ENCODE measurements at places on chromosomes 12 and 14. TPM values are rescaled to one million over a fixed set of nuclear protein-coding genes. Genes with fewer than 3 reads are reported as not detected.

DNA sequence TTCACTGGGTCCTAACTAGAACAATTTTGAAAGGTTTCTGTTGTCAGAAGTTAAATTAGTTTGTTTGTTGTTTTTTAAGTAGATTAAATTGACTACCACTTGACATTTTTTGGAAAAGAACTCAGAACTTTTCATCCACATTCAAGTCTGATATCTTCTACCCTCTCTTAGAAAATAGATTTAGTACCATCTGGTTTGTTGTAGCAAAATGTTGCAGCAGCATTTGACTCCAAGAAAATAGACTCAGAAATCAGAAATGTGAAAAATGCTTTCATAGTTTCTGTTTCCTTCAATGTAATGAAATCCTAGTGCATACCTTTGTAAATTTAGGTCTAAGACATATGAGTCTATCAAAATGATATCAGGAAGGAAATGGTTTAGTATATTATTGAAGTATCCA lies 256.3 kb upstream of the CLEC14A start:
- DNase-seq = no peak

DNA sequence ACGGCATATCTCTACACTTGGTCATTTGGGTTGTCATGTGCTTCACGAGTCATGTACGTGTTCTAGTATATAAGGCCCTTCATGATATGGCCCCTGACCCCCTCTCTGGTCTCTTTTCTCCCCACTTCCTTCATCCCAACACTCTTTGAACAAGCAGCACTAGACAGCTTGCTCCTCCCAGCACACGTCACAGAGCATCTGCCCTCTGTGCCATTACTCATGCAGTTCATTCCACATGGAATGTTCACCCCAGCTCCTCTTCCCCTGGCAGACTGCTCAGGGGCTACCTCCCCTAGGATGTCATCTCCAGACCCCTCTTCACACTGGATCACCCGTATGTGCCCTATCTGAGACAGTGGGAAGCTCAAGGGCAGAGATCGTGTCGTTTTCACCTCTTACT lies 14.1 kb upstream of the LRP1-AS start:
- DNase-seq = no peak

PPFIBP1 gene
- total RNA-seq = 258 TPM

GRCh38 chr12:121227294-121227693 lies 17.4 kb downstream of the P2RX4 start:
- DNase-seq = no peak

IAPP gene
- not detected for total RNA-seq

DNA sequence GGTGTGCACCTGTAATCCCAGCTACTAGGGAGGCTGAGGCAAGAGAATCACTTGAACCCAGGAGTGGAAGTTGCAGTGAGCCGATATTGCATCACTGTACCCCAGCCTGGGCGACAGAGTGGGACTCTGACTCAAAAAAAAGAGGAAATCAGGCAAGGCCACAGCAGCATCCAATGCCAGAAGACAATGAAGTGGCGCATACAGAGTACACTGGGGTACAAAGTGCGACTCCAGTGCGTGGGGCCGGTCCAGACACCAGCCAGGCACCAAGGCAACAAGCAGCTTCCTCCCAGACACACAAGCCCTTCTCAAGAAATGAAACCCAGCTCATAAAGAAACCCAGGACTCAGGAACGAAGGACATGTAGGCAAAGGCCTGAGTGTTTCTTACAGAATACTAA lies 28.2 kb downstream of the TTC7B start:
- DNase-seq = no peak

DNA sequence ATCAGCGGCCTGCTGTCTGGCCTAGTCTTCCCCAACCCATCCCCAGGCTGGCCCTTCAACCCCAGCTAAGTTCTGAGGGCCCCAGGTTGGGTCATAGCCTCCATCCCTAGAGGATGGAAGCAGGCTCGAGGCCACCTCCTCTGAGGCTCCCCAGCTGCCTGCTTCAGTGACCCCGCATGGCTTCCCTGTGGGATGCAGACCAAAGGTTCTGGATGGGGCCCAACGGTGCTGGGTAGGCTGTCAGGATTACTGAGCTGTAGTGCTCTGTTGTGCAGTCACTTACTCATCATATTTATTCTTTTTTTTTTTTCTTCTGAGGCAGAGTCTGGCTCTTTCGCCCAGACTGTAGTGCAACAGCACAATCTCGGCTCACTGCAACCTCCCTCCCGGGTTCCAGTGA lies 92.0 kb downstream of the IRF2BPL start:
- no peak for DNase-seq

GRCh38 chr14:99141236-99141635 lies 130.8 kb downstream of the BCL11B start:
- DNase-seq = no peak

GLI1 gene
- total RNA-seq = 0.93 TPM

DNA sequence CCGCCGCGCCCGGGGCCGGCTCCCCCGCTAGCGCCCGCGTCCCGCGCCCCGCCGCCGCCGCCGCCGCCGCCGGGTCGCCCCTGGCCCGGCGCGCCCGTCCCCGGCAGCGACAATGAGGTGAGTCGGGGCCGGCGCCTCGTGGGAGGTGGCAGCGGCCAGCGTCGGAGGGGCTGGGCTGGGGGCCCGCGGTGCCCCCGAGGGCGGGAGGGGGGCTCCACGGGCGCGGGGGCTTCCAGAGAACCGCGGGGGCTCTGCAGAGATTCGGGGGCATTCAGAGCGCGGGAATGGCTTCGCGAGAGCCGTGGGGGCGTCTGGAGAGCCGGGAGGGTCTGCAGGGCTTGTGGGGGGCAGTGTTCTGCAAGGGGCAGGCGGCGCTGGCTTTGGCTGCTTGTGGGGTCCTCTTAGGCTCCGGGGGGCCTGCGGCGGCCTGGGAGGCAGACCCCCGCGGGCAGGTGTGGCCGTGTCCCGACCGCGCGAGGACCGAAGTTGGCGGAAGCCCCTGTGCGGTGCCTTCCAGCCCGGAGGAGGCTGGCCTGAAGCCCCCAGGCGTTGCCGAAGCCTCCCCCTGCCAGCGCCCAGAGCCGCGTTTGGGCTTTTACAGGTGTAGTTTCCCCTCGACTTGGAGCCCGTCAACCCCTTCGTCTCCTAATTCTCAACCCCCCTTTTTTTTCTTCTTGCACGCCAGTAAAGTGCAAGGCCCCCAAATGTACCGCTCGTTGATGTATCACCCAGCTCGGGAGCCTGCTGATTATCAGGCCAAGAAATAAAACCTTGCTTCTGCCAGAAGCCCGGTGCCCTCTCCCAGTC lies 93.1 kb upstream of the EVL start:
- DNase-seq = no peak

GRCh38 chr12:49671031-49671765 lies 36.0 kb downstream of the FMNL3 start:
- no peak for DNase-seq
